Activated CD4-positive, alpha-beta T cell treated with anti-CD3 and anti-CD28 coated beads for 1 hour (primary cell): ENCODE measurements at places on chromosomes 2 and 18.

DNA sequence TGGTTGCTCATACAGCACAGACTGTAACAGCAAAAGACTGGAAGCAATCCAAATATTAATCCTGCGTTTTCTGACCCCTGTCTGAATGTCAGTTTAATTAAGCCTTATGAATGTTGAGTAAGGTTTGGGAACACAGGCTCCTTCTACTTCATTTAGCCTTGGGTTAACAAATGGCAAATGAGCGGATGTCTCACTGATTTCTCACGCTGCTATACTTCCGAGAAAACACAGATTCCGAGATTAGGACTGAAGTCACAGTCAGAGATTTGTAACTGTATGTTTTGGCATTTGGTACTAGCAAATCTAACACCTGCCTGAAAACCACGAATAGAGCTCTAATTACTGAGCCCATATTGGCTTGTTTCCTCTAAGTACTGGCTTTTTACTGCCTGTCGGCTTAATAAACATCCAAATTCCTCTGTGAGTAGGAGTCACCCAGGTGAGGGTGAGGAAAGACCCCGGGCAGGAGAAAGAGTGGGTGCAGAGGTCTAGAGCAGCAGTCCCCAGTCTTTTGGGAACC lies 10.6 kb downstream of the MC5R start:
- no peak for DNase-seq

GRCh38 chr18:31652877-31653276 lies 31.5 kb downstream of the B4GALT6 start:
- no peak for DNase-seq

- DNase-seq: no peak
Measured at GRCh38 chr2:132562245-132562644, 107.8 kb downstream of the LYPD1 start.

DNA sequence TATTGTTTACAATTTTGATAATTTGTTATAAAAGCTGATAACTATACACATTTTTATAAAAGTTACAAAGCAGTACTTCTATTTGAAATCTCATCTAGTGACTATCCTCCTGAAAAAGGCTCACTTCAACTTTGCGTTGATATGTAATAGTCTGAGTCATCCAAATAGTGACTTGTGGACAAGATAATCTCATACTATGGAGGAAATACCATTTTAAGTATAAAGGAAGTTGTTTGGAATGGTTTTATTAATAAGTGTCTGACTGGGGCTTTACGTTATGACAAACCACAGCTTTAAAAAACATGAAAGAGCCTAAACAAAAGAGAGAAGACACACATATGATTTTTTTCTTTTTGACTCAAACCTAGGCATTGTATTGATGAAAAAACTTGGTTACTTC lies 272.3 kb upstream of the COL3A1 start:
- no peak for DNase-seq

DNA sequence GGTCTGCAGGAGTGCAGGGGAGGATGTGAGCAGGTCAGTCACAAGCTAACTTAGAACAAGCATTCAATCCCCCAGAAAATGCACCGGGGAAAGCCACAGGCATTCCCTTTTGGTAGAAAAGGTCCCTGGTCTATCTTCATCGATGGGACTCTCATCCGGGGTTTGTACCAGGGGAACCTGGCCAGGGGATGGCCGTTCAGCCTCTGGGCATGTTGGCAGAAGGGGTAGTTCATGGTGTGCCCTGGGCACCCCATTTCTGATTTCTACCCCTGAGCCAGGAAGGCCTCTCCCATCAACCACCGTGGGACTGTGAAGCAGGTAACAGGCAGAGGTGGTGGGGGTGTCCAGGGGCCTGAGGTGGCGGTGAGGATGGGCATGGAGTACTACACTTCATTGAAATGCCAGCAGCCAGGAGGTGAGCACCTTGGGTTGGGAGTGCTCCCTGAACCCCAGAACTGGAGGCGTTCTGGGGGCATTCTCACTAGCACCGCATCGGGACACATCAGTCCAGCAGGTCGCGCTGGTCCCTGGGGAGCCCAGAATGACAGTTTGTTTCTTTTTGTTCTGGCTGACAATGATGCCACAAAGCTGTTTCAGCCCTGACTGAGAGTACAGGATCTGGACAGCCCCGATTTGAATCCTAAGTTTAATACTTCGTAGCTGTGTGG lies 172.3 kb downstream of the SMAD7 start:
- no peak for DNase-seq

GRCh38 chr2:229921101-229921891 lies 513 bp downstream of the TRIP12 start:
- DNase-seq: no peak

DNA sequence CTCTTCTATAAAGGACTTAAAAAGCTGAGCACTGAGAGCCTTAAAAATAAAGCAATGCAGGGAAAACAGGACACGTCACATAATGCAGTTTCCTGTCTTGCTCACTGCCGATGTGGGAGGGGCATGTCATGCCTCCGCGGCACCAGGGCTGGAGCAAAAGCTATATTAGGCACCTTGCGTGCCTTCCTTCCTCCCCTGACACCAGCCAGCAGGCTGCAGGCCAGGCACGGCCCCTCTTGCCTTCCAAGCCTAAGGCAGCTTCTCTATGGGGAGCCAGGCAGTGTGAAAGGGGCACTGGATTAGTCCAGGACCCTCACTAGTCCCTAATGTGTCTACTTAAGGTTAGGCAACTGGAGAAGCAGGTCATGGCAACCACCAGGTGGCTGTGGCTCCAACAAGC lies 26.3 kb downstream of the MRPL35 start:
- DNase-seq: peak; percentile 20

- no peak for DNase-seq
Measured at GRCh38 chr2:62381656-62382055, 124.3 kb downstream of the TMEM17 start.

DNA sequence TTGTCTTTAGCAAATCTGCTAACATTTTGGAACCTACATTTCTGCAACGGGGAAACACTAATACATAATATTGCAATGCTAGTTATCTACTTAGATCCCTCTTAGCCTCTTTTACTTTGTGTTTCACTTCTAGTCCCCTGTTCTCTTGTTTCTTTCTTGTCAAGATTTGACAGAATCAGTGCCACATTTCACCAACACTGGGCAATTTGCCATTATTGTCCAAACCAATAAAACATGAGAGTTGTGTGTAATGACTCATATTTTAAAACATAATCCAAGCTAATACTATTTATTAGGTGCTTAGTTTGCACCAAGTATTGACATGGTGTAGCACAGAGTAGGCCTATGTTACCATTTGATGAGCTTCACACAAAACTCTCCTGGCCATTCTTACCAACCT lies 33.7 kb upstream of the ACVR1C start:
- no peak for DNase-seq

DNA sequence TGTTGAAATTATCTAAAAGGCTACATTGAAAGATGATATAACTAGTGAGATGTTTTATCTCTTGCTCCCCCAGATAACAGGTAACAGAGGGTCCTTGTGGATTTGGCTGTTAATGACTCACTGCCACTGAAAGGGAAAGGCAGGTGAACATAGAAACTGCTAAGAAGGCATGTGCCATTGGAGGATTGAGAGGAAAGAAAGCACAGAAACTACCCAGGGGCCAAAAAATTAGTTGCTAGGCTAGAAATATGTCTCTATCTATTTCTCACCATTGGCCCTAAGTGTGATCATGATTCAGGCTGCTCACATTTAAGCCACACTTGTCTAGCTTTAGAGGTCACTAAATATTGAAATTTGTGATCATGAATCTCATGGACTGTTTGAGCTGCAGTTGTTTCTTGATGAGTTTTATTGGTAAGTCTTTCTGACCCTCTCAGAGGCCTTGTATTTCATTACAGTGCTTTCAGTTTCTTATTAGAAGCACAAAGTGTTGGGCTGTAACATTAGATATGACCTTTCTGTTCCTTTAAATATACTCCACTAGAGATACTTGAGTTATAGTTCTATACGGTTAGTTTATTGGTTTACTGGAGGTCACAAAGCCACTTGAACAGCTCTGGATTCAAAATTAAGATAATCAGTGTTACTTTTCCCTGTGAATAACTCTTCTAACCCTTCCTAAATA lies 26.2 kb downstream of the NAB1 start:
- no peak for DNase-seq

- DNase-seq: no peak
Measured at GRCh38 chr2:197857476-197858107, 53.2 kb downstream of the PLCL1 start.

DNA sequence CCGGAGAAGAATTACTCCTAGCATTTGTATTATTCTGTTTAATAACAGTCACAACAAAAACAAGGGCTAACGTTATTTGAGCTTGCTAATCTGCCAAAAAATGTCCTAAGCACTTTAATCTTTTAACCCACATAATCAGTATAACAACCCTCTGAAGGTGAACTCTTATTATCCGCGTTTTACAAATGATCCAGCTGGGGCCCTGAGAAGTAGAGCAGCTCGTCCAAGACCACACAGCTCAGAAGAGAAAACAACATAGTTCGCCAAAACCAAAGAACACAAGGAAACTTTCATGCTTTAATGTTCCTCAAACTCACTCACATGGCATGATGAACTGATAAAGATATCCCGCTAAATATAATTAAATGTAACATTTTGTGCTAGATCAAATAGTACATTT lies 159.7 kb upstream of the ZNF236 start:
- no peak for DNase-seq

DNA sequence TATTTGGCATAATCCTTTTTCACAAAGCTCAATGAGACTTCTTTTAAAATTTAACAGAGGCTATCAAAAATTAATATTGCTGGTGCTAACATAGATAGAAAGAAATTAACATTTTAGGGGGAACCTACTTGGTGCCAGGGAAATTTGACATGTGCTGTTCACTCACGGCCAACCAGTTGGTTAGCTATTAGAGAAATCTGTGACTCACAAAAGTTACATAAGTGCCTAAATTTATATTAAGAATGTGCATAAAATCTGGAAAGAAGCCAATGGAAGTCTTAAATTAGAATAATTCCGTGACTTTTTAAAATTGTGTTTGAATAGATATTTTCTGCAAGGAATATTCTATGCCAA lies 184.3 kb upstream of the MAP2 start:
- DNase-seq: no peak

- DNase-seq: no peak
Measured at GRCh38 chr2:185970148-185970852, 231.7 kb downstream of the FSIP2 start.

- no peak for DNase-seq
Measured at GRCh38 chr18:58635891-58636290, 7.0 kb upstream of the ALPK2 start.
